ENCODE measurements at places on chromosomes 16 and 17.

- DNase-seq: no peak
These were observed 93.3 kb downstream of the TOX3 start for GRCh38 chr16:52453644-52454043.

GRCh38 chr17:32285306-32285705 is 19.7 kb downstream of the RHBDL3 start:
- DNase-seq: no peak

DNA sequence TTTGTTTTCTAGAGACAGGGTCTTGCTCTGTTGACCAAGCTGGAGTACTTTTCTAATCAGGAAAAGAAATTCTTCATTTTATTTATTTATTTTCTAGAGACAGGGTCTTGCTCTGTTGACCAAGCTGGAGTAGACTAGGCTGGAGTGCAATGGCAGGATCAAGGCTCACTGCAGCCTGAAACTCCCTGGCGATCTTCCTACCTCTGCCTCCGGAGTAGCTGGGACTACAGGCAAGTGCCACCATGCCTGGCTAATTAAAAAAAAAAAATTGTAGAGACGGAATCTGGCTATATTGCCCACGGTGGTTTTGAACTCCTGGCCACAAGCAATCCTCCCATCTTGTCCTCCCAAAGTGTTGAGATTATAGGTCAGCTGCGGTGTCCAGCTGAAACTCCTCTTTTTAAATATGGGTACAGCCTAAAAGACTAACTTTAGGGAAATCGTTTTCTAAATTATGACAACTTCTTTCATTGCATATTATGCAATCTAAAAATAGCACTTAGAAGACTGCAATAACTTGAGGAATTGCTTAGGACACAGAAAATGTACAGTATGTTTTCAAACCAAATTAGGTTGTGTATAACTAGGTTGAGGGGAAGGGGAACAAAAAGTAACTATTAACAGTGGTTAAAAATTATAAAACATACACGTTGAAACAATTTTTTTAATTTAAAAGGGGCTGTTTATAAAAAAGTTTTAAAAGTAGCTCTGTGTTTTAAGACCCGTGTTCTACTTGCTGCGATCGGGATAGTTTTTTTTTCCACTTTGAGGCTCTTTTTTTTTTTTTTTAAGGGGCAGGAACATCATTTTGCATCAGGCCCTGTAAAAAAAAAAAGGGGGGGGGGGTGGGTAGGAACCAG is 4.7 kb downstream of the PRAC1 start:
- no peak for DNase-seq

DNA sequence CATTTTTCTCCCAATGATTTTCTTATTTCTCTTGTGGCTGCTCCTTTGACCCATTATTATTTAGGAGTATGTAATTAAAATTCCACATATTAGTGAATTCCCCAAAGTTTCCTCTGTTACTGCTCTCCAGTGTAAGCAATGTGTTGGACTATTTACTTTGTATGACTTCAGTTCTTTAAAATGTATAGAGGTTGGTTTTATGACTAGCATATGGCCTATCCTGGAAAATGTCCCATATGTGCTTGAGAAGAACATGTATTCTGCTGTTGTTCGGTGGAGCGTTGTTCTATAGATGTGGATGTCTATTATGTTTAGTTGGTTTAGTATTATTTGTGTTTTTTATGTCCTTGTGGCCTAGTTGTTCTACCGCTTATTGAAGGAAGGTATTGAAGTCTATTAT is 6.0 kb upstream of the NT5M start:
- DNase-seq: no peak

- DNase-seq: peak; percentile 87
These were observed at the start of gene FBF1 for GRCh38 chr17:75940727-75941441. Gene FBF1 (minus strand): TSS chr17:75941042. CDS start chr17:75938149, 2,893 bp downstream.

DNA sequence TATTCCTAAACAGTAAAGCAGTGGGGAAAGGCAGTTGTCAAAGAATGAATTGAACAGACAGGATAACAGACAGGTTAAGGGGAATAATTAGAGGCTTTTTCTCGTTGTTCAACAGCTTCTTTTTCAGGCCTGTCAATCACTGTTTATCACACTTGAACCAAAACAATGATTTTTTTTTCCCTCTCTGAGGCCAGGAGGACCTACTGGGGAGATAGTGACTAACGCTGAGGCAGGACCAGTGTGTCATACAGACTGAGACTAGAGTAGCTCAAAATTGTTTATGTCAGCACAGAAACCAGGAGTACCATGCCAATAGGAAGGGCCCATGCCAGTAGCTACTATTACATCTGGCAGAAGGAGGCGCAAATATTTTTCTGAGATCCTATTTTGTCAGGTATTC is 41.3 kb upstream of the NLK start:
- DNase-seq: no peak

GRCh38 chr16:70638814-70639792 is 7.3 kb upstream of the IL34 start:
- DNase-seq: no peak

DNA sequence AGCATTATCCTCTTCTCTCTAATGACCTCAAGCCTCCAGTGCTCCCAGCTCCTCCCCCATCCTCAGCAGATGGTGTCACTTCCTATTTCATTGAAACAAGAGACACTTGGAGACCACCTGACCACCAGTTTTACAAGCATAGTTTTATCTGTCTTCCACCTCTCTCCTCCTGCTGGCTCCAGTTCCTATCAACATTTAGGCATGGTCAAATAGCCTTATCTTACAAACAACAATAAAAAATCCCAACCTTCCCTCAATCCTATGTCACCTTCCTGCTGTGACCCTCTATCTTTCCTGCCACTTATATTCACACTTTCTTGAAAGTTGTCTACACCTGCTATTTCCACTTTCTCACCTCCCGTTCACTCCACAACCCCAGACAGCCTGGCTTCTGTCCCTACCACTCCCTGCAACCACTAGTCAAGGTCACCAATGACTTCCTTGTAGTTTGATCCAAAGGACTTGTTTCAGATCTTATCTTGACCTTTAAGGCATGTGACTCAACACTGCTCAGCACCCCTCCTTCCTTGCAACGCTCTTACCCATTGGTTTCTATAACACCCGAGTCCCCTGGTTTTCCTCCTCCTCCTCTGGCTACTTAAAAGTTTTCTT is 4.3 kb upstream of the NTN1 start:
- DNase-seq: no peak

DNA sequence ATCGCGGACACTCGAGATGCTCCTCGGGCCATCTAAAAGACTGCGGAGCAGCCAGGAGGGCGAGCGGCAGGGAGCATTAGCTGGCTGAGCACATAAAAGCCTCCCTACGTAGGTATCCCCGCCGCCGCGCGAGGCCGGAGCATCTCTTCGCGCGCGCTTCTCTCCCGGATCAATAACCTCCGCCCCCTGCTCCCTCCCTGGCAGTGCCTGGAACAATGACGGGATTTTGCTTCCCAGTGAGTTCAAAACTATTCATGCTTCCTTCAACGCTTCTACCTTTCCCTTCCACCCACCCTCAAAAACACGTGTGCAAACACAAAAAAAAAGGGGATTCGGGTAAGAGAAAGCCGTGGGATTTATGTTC is 984 bp downstream of the CENPV start:
- DNase-seq: peak; percentile 17

DNA sequence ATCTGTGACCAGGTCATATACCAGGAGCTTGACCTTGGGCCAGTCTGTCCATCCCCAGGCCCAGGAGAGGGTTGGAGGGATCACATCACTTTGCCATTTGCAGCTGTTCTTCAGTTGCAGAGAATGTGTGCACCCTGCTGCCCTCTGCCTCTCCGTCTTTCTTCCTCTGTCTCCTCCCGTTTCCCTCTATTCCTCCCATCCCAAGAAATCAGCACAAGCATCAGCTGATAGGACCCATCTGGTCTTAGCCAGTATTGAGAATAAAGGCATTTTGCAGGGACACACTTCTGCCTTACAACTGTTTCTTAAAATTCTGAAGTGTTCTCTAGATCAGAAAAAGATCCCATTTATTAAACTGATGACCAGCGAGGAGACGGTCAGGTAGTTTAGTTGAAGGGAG is 368.7 kb downstream of the CPPED1 start:
- DNase-seq: no peak

DNA sequence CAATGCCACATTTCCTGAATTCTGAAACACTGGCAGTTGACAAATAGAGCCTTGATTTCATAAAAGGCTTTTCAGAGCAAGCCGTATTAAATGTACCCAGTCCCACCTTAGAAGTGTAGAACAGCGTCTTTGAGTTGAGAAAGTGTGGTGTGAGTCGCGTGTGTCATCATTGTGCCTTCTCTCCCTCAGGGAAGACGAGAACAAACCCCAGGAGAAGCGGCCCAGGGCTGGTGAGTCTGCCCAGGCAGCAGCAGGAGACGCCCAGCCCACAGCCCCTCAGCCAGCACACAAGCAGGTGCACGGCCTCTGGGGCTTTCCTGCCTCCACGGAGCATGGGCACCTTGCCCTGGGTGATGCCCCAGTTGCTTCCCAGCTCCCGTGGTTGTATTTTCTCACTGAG is 34.0 kb downstream of the CIBAR2 start:
- DNase-seq: no peak

DNA sequence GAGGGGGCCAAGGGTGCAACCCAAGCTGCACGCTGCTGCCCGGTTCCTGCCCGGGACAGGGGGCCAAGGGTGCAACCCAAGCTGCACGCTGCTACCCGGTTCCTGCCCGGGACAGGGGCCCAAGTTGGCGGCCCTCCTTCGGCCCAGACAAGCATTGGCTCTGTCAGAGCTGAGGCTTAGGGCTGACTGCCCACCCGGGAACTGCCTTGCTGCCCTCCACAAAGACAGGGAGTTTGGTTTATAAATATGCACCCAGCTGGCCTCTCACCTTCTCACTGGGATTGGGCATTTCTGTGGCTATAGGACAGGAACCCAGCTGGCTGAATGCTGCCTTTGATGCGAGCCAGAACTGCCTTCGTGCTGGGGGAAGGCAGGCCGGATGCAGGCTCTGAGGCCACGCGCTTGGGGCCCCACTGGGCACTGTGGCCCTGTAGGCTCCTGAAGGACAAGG is 105.7 kb downstream of the IRX5 start:
- DNase-seq: no peak

GRCh38 chr16:8641671-8642070 is 20.2 kb downstream of the METTL22 start:
- DNase-seq: no peak

- DNase-seq: no peak
These were observed 104.6 kb downstream of the TRIM37 start for GRCh38 chr17:59002126-59002525.

DNA sequence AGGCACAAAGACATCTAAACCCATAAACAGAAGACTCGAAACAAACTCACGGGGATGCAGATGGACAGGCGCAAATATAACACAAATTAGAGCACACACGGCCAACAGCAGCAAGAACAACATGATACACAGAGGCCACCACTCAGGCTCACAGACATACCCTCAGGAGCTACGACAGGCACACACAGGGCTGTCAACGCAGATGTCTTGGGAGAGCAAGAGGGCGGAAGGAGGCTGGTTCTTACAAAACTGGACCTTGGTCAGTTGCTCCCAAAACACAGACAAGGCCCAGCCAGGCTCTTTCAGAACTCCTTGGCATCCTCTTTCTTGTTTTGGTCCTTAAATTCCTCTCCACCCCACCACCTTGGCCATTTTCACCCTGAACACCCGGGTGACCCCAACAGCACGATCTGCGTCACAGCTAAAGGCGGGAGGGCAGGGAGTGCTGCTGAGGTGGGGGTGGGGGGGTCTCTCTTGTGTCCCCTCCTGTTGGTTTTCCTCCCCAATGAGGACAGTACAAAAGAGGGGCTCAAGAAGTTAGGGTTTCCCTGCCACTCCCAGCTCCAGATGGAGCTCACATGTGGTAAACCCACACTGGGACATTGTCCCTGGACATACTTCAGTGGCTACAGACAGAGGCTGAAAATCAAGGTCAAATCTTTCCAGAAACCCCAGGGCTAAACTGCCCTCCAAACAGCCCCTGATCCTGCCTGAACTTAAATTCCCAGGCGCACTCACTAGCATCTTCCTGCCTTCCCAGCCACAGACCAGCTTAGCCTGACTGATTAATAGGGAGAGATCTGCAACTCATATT is 221.3 kb downstream of the C16orf78 start:
- no peak for DNase-seq

GRCh38 chr17:79650861-79651260 is 40.0 kb upstream of the RBFOX3 start:
- no peak for DNase-seq

DNA sequence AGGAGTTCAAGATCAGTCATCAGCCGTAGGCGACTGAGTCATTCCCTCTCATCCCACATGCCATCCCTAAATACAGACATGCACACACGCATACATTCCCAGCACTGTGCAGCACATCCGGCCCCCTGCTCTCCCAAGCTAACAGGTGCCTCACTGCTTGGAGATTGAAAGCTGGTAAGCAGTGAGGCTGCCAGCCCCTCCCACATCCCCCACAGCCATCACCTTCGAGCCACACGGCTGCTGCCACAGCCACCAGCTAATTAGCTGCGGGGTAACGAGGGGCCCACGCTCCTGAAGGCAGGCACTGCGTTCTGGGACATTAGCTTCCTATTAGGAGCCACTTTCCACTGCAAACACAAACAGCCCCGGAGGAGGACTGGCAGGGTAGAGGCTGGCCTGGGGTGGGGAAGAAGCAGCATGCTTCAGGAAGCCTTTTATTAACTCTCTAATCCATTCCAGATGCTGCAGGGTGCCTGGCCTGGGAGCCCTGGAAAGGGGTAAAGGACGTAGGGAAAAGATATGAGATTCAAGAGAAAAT is 179.6 kb downstream of the CCT6B start:
- no peak for DNase-seq

DNA sequence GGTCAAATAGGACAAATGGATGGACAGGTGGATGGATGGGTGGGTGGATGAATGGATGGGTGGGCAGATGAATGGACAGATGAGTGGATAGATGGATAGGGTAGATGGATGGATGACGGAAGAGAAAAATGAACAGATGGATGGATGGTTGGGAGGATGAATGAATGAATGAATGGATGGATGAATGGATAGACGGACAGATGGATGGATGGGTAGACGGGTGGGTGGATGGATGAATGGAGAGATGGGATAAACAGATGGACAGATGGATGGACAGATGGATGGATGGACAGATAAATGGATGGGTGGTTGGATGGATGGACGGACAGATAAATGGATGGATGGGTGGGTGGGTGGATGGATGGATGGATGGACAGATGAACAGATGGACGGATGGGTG is 232.8 kb downstream of the GRIN2A start:
- DNase-seq: no peak

DNA sequence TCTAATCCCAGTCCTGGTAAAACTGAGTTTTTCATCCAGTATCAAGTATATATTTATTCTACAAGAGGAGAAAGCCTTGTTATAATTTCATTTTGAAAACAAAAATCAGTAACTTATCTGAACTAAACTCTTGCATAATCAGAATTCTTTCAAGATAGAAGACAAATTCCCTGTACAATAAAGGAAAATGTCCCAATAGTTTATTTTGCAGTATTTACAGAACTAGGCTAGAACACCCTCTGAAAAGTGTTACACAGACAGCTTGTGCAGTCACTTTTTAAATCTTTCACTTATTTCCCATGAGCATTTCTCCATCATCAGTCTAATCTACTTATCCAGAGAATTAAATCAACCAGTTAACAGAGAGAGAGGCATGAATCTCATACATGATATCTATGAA is 48.5 kb downstream of the SPOP start:
- DNase-seq: no peak

GRCh38 chr17:9226794-9227135 is 205.5 kb downstream of the NTN1 start:
- DNase-seq: no peak
